T follicular helper cell (primary cell): ENCODE measurements at places on chromosomes 3 and 15.

DNA sequence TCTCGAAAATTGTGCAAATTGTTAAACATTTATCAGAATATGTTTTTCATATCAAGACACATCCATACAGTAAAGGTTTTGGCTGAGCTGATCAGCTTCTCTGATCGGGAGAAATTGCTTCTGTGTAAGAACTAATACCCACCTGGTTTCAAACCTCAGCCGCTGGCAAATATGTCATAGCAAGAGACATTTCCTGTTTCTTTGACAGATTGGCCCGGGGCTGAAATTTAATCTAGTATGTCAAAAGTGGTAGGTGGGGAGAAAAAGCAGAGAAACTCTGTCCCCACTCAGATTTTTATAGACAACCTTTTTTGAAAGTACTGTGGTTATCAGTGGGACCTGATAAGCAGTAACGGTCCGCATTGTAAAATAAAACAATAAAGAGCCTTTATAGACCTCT is 88.8 kb upstream of the SLC24A5 start:
- no peak for DNase-seq

DNA sequence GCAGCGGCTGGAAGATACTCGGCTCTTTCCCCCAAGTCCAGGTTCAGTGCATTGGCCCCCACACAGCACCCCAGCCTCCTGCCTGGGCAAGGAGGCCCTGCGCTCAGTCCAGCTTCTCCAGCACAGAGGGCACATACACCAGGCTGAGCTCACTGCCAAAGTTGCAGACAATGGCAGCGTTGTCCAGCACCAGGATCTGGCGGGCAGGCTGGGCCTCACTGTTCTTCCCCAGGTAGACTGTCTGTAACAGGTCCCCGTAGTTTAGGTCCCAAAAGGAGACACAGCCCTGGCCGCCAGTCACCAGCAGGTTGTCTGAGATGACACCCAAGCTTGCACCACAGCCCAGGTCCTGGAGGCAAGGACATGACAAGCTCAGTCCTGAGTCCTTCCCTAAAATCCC is 32.9 kb downstream of the PTPN23 start:
- DNase-seq: no peak

DNA sequence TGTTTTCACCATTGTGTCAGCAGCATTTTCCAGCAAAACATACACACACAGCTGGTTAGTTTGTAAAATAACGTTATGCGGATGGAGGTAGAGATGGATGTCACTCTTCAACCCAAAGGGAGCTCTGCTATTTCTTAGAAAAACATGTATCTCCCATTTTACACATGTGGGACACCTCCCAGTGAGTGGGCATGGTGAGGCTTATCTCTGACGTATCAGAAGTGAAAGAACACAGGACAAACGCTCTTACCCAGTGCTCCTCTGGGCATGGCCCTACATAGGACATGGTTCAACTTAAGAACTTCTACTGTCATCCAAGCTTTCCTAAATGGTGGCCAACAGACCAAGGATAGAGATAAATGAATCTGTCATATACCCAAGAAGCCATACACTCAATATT is 2.1 kb downstream of the FAM240A start:
- no peak for DNase-seq

GRCh38 chr3:72440491-72440890 is 407.8 kb downstream of the SHQ1 start:
- no peak for DNase-seq
